ENCODE measurements at places on chromosomes 16 and 17.

GRCh38 chr17:62675701-62676100 is 48.2 kb downstream of the MRC2 start:
- no peak for DNase-seq

DNA sequence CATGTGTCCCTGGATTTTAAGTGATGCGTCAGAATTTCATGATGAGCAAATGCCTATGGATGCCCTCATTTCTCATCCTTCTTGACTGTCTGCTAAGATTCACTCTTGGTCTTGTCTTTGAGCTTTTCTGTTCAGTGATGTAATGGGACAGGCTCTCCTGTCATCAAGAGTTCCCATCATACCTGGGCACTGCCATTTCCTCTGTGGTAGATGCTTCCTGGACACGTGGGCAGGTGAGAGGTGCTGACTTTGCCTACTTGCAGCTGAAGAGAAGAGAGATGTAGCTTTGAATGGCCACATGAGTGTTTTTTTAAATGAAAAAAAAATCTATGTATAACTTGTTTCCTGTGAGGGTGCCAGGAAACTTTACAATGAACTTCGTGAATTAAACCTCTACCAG is 557.7 kb downstream of the MAF start:
- no peak for DNase-seq

- DNase-seq: no peak
Measured at GRCh38 chr16:28279006-28279405, 13.3 kb upstream of the SBK1 start.

- no peak for DNase-seq
Measured at GRCh38 chr16:82753821-82754220, 127.1 kb downstream of the CDH13 start.

GRCh38 chr17:49399995-49400394 is 14.7 kb downstream of the PHB1 start:
- no peak for DNase-seq

DNA sequence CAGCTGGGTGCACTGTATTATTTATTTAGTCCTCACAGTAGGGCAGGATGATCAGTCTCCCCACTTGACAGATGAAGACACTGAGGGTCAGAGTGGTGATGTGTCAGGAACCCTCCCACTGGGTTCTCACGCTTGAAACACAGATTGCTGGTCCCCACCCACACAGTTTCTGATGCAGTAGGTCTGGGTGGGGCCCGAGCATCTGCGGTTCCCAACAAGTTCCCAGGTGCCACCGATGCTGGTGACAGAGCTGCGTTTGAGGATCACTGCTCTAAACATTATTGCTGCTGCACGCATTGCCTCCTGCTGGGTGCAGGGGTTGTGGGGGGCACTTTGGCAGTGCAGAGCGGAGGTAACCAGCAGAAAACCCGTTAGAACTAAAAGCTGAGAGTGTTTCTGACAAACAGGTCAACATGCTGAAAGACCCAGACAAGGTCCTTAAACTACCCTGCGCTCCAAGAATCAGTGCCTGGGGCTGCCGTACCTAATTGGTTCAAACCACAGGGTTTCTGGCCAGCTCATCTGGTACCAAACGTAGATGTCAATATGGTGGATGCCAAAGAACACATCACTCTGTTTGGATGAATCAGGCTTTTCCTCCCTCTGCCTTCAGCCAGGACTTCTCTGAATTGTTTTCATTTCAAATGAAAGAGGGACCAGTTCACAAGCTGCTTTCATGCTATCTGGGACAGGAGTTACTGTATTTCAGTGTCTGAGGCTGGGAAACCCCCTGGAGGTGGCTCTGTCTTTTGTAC is 76.0 kb downstream of the ABCC1 start:
- DNase-seq: no peak

GRCh38 chr16:46648656-46649055 is 27.5 kb upstream of the SHCBP1 start:
- no peak for DNase-seq

DNA sequence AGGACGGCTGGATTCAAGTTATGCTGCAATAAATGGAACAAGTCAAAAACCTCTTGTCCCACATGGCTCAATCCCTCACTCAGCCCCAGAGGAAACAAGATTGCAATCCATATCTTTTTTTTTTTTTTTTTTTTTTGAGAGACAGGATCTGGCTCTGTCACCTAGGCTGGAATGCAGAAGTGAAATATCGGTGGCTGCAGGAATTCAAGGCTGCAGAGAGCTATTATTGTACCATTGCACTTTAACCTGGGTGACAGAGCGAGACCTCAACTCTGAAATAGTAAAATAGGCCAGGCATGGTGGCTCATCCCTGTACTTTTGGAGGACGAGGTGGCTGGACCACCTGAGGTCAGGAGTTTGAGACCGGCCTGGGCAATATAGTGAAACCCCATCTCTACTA is 2.7 kb upstream of the PDE6G start:
- no peak for DNase-seq

DNA sequence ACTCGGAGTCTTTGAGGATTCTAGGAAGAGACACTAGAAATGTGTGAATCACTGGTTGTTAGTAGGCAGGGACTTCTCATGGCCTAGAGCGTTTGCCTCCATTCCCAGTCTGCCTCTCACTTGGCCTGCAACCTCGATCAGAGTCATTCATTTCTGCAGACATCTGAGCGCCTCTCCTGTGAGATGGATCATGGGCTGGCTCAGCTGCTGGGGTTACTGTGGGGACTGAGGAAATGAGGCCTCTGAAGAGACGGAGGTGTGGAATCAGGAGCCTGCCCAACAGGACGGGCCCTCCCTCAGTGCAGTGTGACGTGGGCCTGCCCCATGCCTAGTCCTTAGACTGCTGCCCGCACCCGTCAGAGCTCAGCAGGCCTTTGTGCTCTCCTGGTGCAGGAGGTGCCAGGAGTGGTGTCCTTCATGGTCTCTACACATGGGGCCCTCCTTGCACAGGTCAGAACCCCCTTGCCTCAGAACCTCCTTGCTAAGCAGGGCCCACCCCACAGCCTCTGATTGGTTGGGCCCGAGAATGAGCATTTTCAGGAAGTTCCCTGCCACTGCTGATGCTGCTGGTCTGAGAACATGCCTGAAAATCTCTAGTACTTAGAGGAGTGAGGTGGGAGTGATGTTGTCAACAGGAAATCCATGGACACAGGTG is 99.4 kb downstream of the NPIPB11 start:
- no peak for DNase-seq

DNA sequence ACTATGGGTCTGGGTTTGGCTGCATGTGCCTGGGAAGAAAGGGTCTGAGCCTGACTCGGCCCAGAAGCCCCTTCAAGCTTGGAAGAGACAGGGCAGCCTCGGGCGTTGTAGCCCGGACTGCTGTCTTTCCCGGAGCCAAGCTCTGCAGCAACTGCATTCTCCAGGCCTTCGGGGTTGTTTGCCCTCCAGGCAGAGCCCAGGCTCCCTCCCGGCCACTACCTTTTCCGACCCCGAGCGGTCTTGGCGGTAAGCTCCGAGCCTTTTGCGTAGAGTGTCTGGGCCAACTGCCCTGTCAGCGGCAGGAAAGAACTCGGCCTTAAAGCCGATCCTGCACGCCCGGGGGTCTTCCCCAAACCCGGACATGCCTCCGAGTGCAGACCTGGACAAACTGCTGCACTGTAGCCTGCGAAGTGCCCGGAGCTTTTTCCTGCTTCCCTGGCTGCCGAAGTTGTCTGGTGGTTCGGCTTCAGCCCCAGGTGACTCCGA is 1.3 kb downstream of the LHX1 start:
- no peak for DNase-seq

- no peak for DNase-seq
Measured at GRCh38 chr16:74950511-74950910, 34.4 kb downstream of the WDR59 start.

- no peak for DNase-seq
Measured at GRCh38 chr16:65070831-65071432, 50.9 kb downstream of the CDH11 start.

Data from HuH-7 (cell line).